Renal cortex interstitium (tissue), 15 donors: ENCODE measurements at places on chromosomes 12 and 14.

GRCh38 chr12:5260591-5261086 lies 171.3 kb upstream of the NTF3 start:
- DNase-seq: no peak

GRCh38 chr14:31936115-31936514 lies 141.0 kb upstream of the ARHGAP5 start:
- no peak for DNase-seq

GRCh38 chr14:95227279-95227860 lies 70.0 kb upstream of the DICER1 start:
- DNase-seq: peak; percentile 66

- no peak for DNase-seq
Measured at GRCh38 chr14:21860172-21860571, 186.6 kb upstream of the OR4E1 start.

DNA sequence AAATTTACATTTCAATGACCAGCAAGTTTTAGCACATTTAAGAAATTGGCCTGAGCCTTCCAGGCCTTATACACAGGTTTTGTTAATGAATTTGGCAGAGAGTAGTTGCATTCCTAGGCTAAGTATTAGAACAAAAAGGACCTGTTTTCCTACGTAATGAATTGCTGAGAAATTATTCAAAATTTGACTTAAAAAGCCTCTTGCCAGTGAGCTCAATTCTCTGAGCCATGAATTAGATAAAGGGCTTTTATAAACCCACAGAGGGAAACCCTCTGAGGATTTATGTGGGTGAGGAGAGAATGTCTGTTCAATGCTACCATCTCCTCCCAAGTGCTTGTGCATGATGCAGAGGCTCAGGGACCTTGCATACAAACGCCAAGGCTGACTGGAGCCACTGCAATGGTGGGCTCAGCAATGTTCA lies 94.5 kb upstream of the PELI2 start:
- DNase-seq: no peak

DNA sequence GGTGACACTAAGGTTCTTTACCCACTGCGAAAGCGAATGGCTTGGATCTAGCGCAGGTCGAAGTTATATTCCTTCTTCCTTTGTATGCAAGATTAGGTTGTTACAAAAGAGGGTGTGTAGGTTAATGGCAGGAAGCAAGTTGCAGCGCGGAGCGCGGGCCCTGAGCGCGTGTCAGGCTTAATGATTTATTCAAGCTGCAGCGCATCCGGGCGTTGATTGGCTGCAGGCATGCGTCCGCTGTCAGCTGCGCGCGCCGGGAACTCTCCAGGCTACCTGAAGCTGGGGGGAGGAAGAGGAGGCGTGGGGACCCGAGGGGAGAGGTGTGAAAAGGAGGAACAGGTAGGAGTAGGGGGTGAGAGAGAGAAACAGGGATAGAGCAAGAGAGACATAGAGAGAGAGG lies 7.4 kb downstream of the ASCL1 start:
- no peak for DNase-seq

- no peak for DNase-seq
Measured at GRCh38 chr12:51871918-51872688, 15.8 kb upstream of the ANKRD33 start.

GRCh38 chr14:95543021-95543420 lies 8.2 kb downstream of the GLRX5 start:
- DNase-seq: no peak

- no peak for DNase-seq
Measured at GRCh38 chr12:120538281-120539156, 4.4 kb downstream of the RNF10 start.

DNA sequence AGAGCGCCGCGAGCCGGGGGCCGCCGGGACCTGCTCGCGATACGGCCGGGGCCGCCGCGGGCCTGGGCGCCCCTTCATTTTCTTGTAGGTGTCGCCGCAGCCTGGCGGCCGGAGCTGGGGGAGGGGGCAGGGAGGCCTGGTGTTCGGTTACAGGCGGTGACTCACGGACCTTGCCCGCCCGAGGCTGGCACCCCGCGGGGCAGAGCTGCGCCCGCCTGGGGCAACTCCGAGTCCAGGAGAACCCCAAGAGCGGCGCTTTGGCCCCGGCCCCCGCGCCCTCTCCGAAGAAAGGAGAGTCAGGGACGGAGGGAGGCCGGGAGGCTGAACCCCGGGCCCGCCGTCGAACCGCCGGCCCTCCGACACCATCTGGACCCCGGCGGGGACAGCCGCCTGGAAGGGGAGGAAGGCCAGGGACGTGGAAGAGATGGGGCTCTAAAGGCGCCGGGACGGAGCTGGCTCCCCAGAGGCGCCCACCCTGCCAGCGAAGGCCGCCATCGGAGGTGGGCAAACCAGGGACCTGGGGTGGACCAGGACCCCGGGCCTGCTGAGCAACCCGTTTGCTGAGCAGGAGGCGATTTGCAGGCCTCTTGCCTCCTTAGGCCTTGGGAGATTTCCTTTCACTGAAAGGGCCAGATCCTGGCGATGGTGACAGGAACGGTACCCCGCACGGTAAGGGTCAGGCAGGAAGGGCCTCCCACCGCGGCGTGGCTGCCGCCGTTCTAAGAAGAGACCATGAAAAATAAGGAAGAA lies 843 bp upstream of the NUAK1 start:
- peak; percentile 68 for DNase-seq

DNA sequence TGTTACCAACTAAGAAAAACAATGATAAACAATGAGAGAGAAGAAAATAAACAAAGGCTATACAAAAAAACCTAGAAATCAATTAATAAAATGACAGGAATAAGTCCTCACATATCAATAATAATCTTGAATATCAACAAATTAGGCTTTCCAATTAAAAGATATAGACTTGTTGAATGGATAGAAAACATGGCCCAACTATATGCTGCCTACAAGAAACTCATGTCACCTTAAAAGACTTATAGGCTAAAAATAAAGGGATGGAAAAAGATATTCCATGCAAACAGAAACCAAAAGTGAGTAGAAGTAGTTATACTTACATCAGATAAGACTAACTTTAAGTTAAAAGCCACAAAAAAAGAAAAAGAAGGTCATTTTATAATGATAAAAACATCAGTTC lies 183.9 kb downstream of the MYRFL start:
- no peak for DNase-seq

DNA sequence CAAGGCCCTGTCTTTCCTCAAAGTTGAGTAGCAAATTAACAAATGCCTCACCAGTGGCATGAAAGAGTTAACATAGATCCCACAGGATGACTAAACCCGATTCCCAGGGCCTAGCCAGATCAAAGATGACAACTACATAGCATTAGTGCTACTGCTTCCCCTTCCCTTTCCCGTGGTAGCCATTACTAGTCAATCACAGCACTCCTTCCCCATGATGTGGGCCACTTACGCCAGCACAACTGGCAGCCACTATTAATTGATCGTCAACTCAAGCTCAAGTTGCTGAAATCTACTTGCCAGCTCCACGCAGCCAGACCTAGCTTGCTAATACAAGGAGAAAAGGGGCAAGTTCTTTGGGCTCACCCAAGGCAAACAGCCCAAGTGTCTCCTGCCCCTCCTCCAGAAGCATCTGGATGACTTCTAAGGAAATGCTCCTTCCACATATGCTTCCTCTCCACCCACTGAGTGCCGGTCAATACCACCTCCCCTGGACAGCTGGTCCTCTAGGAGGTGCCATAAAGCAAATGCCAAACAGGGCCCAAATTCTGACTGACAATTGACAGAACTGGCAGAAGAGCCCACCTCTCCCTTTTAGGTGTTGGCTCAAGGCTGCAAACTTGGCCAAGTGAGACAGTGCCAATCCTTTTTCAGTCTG lies 72.6 kb downstream of the NUAK1 start:
- DNase-seq: no peak

DNA sequence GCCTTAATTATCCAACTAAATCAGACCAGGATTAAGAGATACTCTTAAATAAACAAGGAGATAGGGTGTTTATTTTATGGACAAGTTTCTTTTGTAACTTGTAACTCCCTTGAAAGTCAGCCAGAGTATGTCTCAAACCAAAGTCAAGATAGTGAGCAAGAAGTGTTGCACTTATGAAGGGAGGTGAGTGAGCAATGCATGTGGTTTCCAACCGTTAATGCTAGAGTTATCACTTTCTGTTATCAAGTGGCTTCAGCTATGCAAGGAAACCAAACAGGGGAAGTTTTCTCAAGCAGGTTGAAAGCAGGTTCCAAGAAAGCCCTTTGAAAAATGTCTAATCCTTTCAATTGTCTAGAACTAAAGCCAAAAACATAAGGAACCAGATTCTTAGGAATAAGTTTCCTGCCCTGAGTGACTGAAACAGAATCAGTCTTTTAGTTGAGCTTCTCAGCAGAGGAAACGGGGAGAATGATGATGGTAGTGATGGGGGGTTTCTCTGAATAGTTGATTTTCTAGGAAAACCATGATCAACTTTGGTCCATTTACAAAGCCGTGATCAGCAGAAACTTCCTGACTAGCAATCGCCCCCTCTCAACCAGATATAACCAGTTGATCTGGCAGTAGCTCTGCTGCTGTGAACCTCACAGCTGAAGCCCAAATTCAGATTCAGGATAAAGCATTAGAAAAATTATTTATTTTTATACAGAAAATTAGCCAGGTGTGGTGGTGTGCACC lies 128.4 kb downstream of the DAD1 start:
- DNase-seq: no peak

- DNase-seq: no peak
Measured at GRCh38 chr12:49231878-49232655, 32.8 kb upstream of the TUBA1C start.

GRCh38 chr14:56590535-56590960 lies 10.9 kb downstream of the TMEM260 start:
- no peak for DNase-seq

DNA sequence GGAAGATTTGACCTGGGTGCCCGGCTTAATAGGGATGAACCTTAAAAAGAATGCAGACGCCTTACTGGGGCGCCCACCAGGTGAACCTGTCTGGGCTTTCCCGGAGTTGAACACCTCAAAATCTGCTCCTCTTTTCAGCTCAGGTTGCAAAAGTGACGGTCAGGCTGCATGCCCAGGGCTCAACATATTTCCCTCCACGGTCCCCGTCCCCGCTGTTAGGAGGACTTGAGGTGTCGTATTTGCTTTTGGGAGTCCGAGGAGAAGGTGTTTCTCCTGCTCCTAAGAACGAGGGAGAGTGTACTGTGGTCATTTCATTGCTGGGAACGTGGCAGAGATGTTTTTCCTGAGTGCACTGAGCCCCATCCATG lies 1.2 kb downstream of the DLK1 start:
- DNase-seq: no peak

- DNase-seq: no peak
Measured at GRCh38 chr12:15244341-15244740, 23.1 kb upstream of the RERG start.

DNA sequence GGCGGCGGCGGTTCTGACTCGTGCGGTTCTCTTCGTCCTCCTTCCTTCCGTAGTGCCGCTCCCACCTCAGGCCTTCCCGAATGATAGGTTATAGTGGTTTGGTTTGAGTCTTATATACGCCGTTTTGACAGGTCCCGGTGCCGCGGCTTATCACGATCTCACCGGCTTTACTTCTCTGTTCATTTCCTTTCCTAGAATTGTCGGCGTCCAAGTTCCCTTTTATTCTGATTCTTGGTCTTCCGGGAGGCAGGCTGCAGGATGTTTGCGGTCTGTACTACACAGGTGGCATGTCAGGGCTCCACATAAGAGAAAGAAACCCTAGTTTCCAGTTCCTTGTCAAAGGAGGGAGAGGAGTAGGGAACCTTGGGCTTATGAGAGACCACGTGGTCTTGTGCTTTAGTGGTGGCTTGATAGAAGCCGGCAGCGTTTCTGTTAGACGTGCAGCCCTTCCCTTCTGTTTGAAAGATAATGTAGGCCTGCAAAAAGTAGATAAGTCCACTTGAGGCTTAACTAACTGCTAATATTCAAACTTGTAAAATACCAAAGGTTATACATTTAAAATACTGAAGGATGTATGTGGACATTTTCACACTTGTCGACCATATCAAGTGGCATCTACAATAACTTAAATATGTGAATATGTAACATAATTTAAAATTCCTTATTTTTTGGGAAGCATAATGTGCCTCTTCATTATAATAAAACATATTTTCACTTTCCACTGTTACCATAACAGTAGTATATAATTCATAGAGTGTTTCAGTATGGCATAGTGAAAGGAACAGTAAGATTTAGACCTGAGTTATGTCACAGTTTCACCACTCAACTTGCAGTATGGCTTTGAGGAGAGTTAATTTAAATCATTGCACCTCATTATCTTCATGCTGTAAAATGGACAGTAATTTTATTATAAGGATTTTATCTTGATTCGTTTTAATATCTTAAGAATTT lies 804 bp downstream of the USP15 start:
- DNase-seq: no peak

DNA sequence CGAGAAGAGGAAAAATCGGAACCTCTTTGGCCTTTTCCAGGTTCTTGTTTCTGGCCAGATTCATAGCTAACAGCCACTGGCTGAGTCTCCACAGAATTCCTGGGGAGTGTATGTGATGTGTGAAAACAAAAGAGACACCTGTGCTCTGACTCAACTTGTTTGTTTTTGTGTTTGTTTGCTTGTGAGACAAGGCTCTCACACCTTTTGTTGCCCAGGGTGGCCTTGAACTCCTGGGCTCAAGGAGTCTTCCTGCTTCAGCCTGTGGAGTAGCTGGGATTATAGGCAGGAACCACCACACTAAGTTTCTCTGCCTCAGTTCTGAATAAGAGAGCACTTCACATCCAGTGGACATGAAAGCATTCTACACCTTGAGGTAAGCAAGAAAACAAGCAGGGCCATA lies 22.7 kb downstream of the MFAP5 start:
- no peak for DNase-seq

DNA sequence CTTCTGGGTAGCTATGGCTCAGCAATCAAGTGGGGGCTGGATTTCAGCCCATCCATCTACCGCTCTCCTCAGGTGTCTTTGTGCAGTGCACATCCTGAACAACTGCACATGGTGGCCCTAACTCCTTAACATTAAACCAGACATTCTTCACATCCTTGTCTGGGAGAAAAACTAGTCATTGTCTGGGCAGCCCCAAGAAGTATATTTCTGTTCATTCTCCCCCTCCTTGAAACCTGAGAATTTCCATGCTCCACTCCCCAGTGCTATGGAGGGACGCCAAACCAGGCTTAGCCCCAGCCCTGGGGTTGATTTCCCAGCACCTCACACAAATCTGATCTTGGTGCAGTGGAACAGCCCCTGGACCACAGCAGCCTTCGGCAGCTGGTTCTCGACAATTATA lies 13.4 kb downstream of the MYL2 start:
- no peak for DNase-seq

GRCh38 chr12:83179999-83180398 lies 493.3 kb downstream of the TMTC2 start:
- no peak for DNase-seq

DNA sequence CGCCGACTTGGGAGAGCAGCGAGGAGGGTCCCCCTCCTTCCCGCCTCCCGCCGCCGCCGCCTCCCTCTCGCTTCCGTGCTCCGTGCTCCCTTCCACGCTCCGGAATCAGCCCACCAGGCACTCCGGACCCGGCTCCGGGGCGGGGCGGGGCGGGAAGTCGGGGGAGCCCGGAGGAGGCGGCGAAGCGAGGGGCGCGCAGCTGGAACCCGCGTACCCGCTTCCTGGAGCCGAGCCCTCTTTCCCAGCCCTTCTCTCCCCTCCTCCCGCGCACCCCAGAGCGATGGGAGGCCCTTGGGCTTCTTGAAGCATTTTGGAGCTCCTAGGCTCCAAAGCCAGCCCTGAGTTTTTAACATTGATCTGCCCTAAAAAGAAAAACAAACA lies at the start of gene SYNDIG1L:
Gene SYNDIG1L, minus strand, starts transcription at position 9 of the 381 bp plus-strand sequence. CDS start 16,466 bp downstream, outside the sequence.
- DNase-seq: no peak

GRCh38 chr12:111768159-111768895 lies 1.6 kb downstream of the ALDH2 start:
- no peak for DNase-seq

GRCh38 chr12:14853961-14854360 lies 10.6 kb upstream of the ART4 start:
- DNase-seq: no peak
